Activated T-cell treated with anti-CD3 and anti-CD28 coated beads, Interleukin-2, amount 50 U/mL, for 72 hours (primary cell): ENCODE measurements at places on chromosomes 3 and 15. TPM values are rescaled to one million over a fixed set of nuclear protein-coding genes. Genes with fewer than 3 reads are reported as not detected.

Gene STRC
- 3.3 TPM for total RNA-seq

Gene EPHA6
- total RNA-seq: not detected

Gene CHAC1
- 83.0 TPM for total RNA-seq

Gene FAM81A
- 0.21 TPM for total RNA-seq

Gene P2RY12
- not detected for total RNA-seq

Gene ITGB5
- 1.6 TPM for total RNA-seq

Gene SPRED1
- total RNA-seq: 0.77 TPM

Gene GCSAM
- total RNA-seq: 26.5 TPM

Gene FBLN2
- 0.49 TPM for total RNA-seq

Gene COL6A5
- total RNA-seq: not detected

Gene NUP210
- total RNA-seq: 144 TPM

Gene ISG20
- total RNA-seq: 215 TPM

Gene HEXA
- 77.5 TPM for total RNA-seq

Gene USP50
- not detected for total RNA-seq

Gene DNASE1L3
- total RNA-seq: not detected

Gene ISLR2
- total RNA-seq: 0.62 TPM

Gene RYK
- total RNA-seq: 18.1 TPM

Gene LRRN1
- 2.6 TPM for total RNA-seq

Gene CLSTN2
- not detected for total RNA-seq

Gene WNT7A
- not detected for total RNA-seq

Gene DPH6
- 10.5 TPM for total RNA-seq
